ENCODE measurements at places on chromosomes 6 and 20.

DNA sequence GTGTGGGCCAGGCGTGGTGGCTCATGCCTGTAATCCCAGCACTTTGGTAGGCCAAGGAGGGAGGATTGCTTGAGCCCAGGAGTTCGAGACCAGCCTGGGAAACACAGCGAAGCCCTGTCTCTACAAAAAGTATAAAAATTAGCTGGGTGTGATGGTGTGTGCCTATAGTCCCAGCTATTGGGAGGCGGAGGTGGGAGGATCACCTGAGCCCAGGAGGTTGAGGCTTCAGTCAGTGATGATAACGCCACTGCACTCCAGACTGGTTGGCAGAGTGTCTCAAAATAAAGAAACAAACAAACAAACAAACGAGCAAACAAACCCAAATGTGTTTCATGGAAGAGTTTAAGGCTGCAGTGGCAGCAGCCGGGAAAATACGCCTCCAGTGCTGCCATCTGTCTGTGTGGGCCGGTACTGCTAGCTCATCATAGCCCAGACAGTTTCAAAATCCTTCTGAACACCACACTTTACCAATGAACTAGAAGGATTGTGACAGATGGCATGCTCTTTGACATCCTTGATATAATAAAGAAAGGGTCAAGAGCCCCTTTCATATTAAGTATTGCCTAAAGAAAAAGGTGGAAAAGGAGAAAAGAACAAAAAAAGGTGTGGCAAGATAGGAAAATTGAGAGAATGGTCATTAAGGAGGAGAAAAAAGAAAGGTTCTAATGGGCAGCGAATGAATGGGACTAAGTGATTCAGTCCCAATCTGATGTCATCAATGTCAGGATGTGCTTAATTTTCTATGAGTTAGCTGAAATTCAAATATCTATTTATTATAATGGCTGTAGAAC, 298.6 kb downstream of the SYNE1 start:
- peak; percentile 28 for DNase-seq

DNA sequence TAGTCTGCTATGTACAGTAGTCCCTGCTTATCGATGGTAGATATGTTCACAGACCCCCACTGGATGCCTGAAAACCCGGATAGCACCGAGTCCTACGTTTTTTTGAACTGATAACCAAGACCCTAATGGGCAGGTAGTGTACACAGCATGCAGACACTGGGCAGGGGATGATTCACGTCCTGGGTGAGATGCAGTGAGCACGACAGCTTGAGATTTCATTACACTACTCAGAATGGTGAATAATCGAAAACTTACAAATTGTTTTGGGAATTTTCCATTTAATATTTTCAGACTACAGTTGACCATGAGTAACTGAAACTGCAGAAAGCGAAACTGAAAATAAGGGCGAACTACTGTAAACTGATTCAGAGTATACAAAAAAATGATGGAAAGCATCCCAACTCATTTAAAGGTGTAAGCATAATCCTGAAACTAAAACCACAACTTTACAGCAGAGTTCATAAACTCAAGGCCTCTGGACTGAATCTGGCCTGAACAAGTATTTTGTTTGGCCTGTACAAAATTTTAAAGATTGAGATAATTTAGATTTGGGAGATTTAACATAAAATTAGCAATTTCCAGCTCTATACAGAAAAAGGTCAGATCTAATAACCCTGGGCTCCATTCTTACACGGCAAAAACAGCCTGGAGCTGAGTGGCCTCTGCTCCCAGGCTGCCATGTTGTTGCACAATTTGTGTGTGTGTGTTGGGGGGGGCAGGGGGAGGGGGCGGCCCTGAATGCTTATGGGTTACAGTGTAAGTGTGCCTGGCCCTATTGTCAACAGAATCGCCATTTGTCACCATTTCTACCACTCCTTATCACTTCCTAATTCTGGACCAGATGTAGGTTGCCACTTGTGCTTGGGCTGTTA, 34.9 kb downstream of the RNF24 start:
- DNase-seq: no peak

DNA sequence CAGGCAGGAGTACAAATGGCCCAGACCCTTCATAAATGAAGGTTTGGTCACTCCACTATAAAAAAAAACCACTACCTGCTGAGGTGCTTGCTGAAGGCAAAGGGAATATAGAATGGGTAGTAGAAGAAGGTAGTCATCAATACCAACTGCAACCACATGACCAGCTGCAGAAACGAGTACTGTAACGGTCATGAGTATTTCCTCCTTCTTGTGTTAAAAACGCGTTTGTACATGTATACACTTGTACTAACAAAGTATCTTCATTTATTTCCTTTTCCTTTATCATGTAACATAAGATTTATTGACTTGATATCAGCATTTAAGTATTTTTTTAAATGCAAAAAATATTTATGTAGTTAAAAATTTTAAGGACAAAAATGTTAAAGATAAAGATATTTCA, 238.6 kb downstream of the TFAP2B start:
- no peak for DNase-seq

GRCh38 chr6:170516783-170517616, 36.1 kb downstream of the PSMB1 start:
- DNase-seq: no peak

DNA sequence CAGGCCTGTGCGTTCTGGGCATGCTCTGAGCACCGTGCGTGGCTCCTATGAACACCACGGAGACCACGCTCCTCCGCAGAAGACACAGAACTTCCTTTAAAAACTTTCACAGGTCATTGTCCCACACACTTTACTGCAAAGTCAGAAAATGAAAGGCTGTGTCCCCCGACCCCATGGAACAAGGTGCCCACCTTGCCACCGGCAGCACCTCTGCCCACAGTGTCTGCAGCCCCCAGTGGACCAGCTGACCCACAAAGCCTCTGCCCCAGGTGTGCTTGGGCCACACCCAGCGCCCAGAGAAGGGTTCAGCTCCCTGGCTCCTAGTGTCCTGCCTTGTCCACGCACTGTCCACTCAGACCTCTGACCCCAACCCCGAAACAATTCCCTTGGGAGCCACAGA, 8.7 kb downstream of the TAF4 start:
- no peak for DNase-seq

- no peak for DNase-seq
Measured at GRCh38 chr6:31470801-31471200, 27.1 kb upstream of the MICB start.

- DNase-seq: no peak
Measured at GRCh38 chr6:73363537-73363875, 1.0 kb downstream of the KHDC3L start.

DNA sequence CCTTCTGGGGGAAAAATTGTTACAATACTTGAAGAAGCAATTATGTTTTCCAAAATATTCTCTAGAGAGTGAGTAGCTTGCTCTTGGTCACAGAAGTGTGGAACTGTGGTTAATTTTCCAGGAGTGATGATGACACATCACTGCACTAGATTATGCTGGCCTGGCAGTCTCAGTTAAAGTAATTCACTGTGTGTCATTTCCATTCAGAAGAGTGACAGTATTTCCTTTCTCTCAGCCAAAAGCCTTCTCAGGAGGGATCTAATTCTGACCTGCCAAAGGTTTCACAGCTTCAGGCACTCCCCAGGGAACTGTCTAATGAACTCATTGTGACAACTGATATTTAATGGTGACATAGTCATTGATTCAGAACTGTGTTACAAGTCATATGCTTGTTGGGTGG, 517.5 kb downstream of the TBC1D32 start:
- DNase-seq: no peak

DNA sequence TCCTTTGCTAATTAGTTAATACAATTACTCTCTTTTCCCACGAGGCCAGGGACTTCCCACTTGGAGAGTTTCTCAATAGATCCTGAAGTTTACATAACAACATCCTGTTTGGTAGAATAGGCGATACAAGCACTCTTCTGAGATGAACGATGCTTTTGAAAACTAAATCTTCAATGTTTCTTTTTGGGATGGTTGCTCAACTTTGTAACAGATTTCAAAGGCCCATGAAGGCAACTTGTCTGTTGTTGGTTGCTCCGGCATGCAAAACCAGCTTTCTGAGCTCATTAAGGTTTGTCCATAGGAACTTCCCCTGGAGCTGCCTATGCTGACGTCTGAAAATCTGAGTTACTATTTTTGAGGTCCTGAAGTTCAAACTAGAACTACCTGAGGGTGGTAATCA, 25.9 kb upstream of the ROS1 start:
- DNase-seq: no peak

DNA sequence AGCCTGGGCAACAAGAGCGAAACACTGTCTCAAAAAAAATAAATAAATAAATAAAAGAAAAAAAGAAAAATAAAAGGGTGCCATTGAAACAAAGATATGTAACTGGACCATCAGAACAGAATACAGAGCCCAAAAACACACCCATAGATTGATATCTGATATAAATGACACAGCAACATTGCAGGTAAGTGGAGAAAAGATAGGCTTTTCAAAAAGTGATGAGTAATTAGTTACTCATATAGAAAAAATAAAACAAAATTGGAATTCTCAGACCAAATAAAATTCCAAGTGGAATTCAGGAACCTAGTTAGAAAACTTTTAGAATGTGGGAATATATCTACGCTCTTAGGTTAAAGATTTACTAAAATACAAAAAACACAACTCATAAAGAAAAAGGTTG, 60.6 kb upstream of the CHD6 start:
- no peak for DNase-seq

DNA sequence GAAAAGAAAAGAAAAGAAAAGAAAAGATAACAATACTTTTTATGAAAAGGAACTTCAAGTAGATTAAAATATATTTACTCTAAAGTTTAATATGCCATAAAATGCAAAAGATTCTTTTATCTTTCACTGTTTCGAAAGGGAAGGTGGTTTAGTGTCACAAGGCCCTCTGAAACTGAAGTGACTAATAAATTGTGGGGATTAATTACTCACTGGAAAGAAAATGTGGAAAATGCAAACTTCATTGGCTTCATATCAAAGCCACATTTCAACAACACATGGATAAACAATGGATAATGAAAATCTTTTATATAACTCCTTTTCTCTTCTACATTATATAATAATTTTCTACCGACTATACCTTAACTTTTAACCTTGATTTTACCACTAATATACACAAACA, 320.5 kb upstream of the RSPO3 start:
- no peak for DNase-seq

DNA sequence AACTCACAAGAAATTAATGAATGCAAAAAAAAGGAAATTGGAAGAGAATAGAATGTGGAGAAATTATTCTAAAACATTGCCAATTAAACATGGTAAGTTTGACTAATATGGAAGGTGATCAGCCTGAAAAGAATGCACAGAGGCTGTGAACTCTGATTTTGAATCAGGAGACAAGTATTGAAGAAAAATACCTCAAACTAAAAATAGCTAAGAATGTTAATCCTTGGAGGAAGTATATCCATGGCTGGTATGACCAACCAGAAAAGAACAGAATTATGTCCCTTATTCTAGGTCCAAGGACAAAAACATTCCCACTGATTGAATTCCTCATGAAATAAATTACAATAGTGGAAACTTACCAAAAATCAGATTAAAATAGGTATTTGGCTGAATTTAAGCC, 7.3 kb upstream of the RIMS1 start:
- no peak for DNase-seq

GRCh38 chr6:72835749-72836148, 213.9 kb downstream of the KCNQ5 start:
- no peak for DNase-seq

Data from stimulated activated CD8-positive, alpha-beta memory T cell treated with anti-CD3 and anti-CD28 coated beads, Interleukin-15, amount 100 ng/mL, for 24 hours (primary cell).